ENCODE measurements at places on chromosomes 13 and 19. TPM values are rescaled to one million over a fixed set of nuclear protein-coding genes. Genes with fewer than 3 reads are reported as not detected.

The OR10H1 gene
- total RNA-seq = not detected

The ANKLE1 gene
- 1.4 TPM for total RNA-seq

The APOC4 gene
- total RNA-seq = not detected

The DHPS gene
- total RNA-seq = 95.0 TPM

The MBD3L2 gene
- total RNA-seq = not detected

The RPL36 gene
- 1,347 TPM for total RNA-seq

The KLK3 gene
- total RNA-seq = not detected

The FFAR2 gene
- total RNA-seq = 0.08 TPM

The MIR17HG gene
- 7.6 TPM for total RNA-seq

The TSEN34 gene
- 234 TPM for total RNA-seq

The CGB3 gene
- total RNA-seq = not detected

The SCGB2B2 gene
- total RNA-seq = not detected

DNA sequence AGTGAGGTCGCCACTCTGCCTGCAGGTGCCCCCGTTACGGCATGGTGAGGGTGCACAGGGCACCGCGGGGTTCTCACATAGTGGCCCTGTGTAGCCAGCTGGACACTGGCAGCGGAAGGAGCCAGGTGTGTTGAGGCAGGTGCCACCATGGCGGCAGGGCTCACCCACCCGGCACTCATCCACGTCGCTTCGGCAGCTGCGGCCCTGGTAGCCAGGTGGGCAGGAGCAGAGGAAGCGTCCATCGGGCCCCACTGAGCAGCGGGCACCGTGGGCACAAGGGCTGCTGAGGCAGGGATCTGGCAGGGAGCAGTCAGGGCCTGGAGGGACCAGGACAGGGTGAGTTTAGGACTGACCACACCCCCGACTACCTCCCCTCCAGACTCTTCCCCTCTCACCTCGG, 8.8 kb downstream of the NOTCH3 start:
- DNase-seq = no peak

DNA sequence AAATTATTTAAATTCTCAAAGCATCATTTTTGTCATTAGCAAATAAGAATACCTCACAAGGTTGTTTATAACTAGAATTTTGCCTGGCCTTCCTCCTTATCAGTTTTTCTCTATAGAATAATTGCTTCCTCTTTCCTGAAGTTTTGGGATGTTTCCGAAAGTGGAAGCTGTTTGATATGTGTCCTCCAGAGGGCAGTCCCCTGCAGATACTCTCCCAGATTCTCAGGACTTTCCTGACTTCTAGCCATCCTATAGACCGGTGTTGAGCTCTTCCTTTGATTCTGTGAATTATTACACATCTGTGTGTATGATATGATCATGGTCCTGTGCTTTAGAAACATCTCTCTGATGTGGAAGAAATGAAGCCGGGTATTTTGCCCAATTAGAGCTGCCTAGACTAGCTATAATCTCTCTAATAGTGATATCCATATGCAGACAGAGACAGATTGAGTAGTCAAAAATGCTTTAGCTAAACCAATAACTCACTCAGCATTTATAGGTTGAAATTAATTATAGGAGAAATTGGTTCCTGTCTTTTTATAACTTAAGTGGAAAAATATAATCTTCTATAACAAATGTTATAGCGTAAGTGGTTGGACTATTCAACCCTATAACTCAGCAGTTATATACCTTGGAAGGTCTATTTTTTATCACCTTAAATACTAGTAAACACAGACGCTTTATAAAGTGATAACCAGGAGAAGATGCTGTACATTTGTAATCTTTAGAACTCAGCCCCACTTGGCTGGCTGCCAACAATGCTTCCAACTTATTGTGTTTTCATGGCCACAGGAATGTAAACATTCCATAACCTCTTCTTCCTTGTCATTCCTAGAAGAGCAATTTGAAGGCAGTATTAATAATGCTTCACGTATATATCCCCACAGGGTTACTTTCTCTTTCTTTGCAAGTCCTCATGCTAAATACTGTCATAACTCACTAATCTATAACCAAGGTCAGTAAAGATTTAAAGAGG, 201.0 kb upstream of the RXFP2 start:
- DNase-seq = peak; percentile 99

GRCh38 chr13:45048890-45049407, 59.6 kb downstream of the GPALPP1 start:
- no peak for DNase-seq

DNA sequence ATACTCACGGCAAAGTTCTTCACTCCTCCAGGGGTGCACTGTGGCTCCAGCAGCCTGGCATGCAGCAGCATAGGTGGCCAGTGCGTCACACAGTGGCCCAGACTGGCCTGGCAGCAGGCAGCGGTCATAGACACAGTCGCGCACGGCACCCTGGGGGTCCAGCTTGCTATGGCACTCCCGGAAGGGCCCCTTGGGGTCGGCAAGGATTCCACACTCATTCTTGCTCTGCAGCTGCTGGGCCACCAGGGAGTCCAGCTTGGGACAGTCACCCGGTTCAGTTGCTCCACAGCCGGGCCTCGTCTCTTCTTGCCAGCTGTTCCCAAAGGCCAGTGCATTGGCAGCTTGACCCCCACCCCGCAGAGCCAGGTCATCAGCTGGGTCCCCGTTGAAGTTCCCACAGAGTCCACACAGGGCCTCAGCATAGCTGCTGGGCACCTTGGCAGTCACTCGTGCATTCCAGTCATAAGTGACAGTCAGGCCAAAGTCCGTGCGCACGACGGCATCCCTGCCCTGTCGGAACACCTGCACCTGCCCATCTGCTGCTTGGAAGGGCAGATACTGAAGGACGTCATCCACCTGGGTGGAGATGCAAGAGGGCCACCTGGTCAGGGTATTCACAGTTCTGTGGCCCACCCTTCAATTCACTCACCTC, 20.6 kb downstream of the FCGBP start:
- no peak for DNase-seq

- DNase-seq = no peak
Measured at GRCh38 chr13:35849256-35849644, 281.9 kb downstream of the DCLK1 start.

DNA sequence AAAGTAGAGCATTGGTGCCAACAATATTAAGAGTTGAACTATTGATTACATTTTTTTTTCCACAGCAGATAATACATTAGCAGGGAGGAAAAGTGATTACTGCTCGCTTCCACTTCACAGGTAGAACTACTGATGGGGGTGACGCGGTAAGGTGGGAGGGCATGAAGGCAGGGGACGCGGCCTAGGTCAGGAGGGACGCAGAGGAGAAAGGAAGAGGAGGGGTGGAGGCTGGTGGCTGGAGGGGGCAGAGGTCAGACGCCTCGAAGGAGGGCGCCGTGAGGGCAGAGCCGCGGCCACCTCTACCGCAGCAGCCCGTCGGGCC, 287 bp upstream of the B3GLCT start:
- no peak for DNase-seq

DNA sequence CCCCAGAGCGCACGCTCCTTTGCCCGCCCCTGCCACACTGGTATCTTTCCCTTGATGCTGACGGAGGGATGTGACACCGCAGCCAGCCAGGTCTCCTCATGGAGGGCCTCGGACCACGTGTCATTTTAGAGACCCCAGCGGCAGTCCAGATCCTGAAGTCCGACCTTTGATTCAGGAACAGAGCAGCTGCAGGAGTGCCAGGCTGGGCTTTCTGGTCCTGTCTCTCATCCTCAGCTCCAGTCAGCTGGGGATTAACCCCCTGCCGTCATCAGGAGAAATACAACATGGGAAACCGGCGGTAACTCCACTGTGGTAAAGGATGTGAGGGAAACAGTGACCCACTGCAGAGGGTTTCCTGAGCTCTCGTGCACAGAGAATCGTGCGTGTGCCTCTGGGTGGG, 140.6 kb downstream of the SIPA1L3 start:
- DNase-seq = no peak

- DNase-seq = no peak
Measured at GRCh38 chr19:50768277-50768676, 2.0 kb upstream of the GPR32 start.

DNA sequence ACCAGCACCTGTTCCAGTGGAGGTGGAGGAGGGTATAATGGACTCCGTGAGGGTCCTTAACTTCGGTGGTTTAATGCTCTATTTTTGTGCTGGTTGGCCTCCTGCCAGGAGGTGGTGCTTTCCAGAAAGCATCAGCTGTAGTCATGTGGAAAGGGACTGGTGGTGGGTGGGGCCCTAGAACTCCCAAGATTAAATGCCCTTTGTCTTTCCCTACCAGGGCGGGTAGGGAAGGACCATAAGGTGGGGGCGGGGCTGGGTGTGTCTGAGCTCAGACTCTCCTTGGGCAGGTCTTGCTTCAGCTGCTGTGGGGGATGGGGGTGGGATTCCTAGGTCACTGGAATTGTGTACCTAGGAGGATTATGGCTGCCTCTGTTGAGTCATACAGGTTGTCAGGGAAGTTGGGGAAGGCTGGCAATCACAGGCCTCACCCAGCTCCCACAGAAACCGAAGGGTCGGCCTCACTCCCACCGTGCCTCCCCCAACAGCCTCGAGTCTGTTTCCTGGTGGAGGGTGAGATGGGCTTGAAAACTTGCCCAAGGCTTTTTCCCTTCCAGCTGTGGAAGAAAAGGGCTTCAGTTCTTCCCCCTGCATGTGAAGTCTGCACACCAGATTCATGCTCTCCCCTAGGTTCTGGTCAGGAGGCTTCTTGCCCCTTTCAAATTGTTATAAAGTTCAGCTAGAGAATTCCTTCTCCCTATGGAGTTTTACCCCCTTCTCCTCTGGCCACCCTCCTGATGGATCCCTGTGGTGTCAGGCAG, 60.3 kb upstream of the CLDN10 start:
- peak; percentile 69 for DNase-seq

DNA sequence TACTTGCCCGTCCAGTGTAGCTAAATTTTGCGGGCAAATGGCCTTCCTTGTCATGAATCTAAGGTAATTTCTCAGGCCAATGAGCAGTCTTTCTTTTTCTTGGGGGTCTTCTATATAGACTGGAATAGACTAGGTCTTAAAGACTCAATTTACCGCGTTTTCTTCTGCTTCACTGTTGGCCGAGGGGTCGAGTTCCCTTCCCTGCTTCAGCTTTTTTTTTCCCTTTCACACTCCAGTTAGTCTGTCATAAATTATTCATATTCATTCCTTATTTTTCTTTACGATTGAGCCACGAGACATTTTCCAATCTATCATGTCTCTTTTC, 276 bp downstream of the ALG11 start:
- DNase-seq = no peak

- no peak for DNase-seq
Measured at GRCh38 chr13:59064042-59064441, 1099.7 kb downstream of the DIAPH3 start.

- no peak for DNase-seq
Measured at GRCh38 chr19:14661372-14661924, 13.2 kb downstream of the ADGRE3 start.

DNA sequence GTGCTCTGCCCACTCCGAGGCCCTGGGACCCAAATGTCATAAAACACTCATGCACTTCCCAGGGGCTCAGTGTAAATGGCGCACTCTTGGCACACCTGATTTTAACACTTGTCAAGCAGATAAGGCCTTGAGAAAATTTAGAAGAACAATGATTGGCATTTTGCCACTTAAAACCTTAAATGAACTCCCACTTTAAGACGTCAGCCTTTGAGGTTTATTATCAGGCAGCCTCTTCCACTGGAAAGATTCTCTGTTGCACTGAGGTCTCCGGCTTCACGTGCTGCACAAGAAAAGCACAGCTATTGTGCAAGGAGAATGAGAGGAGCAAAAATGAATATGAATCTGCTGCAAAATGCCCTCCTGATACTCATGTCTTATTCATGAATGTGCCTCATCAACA, 38.5 kb upstream of the ATP11A start:
- DNase-seq = no peak

- DNase-seq = no peak
Measured at GRCh38 chr13:45538382-45538781, 73.6 kb downstream of the COG3 start.

DNA sequence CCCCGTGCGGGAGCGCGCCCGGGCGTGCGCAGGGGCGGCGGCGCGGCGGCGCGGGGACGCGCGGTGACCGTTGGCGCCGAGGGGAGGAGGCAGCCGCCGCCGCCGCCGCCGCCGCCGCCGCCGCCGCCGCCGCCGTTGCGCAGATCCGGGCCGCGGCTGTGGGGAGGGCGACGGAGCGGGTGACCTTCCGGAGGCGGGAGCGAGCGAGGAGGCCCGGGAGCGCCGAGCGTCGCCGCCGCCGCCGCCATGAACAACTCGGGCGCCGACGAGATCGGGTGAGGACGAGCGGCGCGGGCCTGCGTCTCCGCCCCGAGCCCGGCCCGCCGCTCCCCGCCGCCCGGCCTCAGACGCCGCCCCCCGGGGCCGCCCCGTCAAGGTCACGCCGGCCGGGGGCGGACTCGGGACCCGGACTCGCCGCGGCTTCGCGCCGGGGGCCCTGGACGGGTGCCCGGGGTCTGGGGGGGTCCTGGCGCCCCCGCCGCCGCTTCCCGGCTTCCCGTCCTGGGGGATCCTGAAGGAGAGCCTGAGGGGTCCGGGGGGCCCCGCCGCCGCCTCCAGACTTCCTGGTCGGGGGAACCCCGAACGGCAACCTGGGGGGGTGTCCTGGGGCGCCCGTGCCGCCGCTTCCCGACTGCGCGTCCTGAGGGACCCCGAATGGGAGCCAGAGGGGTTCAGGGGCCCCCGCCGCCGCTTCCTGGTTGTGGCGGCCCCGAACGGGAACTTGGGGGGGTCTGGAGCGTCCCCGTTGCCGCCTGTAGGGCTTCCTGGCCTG, at the start of gene DAZAP1:
DAZAP1 (plus strand) TSS at position 59 of the 772 bp plus-strand sequence; CDS start at position 247, 188 bp downstream.
- DNase-seq = no peak

GRCh38 chr19:32396046-32396652, 9.4 kb upstream of the DPY19L3 start:
- DNase-seq = no peak

- DNase-seq = no peak
Measured at GRCh38 chr13:36865265-36865664, 46.2 kb downstream of the RFXAP start.

- no peak for DNase-seq
Measured at GRCh38 chr19:16886305-16886880, 2.4 kb upstream of the F2RL3 start.

- DNase-seq = no peak
Measured at GRCh38 chr19:49567861-49568441, 12.4 kb downstream of the NOSIP start.

DNA sequence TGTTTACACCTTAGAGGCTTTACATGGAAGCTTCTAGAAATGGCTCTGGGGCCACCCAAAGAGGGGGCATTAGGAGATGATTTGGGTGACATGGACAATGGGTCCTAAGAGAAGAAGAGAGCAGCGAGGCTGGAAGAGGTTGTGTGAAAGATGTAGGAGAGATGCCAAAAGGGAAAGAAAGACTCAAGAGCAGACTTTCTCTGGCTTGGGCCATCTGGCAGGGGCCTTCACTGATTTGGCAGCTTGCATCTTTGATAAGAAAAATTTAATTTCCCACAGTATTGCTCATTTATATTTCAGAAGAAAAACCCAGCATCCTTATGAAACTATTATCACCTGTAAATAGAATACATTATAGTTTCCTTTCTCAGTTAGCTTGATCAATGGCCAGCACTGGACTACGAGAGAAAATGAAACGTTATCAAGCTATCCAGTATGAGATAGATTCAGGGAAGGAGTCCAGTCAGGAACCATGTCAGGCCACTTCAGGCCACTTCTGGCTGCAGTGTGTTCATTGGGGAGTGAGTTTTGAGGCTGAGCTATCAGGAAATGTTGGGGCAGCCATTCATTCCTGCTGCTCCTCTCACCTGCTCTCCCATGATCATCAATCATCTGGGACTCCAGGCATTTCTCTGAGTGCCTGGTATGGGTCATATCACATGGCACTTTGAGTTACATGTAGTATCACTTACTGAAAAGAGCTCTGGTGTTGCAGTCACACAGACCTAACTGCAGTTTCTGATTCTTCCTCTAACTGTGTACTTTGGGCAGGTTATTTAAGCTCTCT, 10.3 kb downstream of the SCEL start:
- no peak for DNase-seq
